Osteoblast (primary cell): ENCODE measurements at places on chromosomes 3 and 15. TPM values are rescaled to one million over a fixed set of nuclear protein-coding genes. Genes with fewer than 3 reads are reported as not detected.

The NLGN1 gene
- total RNA-seq = 7.7 and 9.0 TPM in 2 replicates

The NOX5 gene
- 0.29 and 0.36 TPM in 2 replicates for total RNA-seq

The ARNT2 gene
- 26.2 and 30.0 TPM in 2 replicates for total RNA-seq

The MAP1A gene
- 117 and 121 TPM in 2 replicates for total RNA-seq

The FOXB1 gene
- total RNA-seq = not detected in 2 replicates

The PRKAR2A gene
- 43.6 and 47.4 TPM in 2 replicates for total RNA-seq

DNA sequence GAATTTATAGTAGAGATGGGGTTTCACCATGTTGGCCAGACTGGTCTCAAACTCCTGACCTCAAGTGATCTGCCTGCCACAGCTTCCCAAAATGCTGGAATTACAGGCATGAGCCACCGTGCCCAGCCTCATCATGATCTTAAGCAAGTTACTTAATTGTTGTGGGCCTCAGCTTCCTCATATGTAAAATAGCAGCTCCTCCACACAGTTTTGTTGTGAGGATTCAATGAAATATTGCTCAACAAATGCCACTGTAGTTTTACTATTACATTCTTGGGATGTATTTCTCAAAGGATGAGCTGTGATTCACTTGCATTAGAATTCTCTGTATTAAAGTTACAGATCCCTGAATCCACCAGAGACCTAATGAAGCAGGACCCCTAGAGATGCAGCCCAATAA, 168.8 kb downstream of the ADAMTS9 start:
- DNase-seq = no peak

DNA sequence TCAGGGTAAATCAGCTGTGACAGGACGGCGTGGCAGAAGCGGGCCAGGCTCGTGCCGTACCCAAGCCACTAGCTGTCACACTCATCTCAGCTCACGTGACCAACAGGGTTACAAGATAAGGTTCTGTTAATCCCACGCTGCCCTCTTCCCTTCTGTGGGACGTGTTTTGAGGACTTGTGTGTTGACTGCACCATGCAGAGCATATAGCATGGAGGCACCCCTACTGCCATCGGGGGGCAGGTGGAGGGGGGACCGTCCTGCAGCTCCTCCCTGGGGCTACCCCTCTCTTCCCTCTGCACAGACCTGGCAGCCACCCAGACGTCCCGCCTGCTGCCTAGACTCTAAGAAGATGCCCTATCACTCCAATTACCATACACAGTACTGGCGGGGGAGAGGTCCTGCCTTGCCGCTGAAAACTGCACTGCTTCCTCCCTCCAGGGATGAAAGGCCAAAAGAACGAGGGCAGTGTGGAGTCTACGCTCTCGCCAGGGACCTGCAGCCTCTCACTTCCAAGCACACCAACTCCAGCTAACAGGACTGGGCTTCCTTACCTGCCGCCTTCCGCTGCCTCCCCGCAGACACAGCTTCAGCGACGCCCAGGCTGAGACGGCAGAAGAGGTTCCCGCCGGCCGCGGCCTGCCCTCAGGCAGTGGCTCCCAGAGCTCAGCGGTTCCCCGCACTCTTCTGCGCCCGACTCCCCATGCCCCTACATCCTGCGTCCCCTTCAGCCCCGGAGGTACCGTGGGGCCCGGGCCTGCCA, at the start of gene TNK2:
TSS of gene TNK2 (minus strand) at position 618 of the 760 bp plus-strand sequence. CDS start 19,963 bp downstream, outside the sequence.
- peak; percentile 94 for DNase-seq

DNA sequence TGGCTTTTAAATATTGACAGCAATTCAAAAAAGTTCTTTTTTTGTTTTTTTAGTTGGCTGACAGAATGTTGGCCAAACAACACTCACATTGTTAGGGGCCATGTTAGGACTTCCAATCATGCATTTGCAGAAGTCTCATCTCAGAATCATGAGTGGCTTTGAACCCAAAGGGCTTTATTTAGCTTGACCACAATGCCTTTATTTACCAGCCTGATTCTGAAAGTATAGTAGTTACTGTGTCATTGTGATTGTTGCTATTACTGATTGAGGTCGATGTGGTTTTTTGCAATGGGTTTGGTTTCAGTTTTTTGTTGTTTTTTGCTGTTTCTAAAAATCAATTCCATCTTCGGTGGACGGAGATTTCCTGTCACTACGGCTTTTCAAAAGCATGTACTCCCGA, 7.2 kb downstream of the GLDN start:
- DNase-seq = no peak

DNA sequence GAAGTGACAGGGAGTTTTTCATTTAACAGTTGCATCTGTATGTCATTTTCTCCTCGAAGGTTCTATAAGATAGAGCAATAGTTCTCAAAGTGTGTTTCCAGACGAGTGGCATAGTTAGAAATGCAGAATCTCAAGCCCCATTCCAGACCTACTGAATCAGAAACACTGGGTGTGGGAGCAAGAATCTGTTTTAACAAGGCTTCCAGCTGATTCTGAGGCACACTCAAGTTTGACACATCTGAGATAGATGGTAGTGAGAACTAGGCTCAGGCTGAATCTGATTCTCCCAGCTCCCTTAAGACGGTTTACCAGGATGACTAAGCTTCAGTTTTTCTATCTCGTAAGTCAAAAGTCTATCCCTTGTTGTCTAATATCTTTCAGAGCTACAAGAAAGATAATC, 159.8 kb upstream of the NUDT16 start:
- no peak for DNase-seq

DNA sequence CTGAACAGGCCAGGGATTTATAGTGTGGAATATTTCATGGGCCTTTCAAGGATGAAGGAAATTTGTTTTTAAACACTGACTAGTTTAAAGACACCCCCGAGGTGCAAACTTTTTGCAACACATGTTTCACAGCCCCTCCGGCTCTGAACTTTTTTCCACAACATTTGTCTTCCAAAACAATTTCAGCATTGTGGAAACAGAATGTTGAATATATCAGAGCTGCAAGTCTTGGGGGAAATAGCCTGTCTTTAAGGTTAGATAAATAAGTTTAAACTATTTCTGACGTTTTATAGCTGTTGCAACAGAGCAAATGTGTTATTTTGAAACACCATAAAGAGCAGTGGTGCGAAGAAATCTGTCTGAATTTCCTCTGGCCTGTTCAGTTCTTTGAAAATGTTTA, 229.2 kb upstream of the GOLGA6L4 start:
- no peak for DNase-seq

DNA sequence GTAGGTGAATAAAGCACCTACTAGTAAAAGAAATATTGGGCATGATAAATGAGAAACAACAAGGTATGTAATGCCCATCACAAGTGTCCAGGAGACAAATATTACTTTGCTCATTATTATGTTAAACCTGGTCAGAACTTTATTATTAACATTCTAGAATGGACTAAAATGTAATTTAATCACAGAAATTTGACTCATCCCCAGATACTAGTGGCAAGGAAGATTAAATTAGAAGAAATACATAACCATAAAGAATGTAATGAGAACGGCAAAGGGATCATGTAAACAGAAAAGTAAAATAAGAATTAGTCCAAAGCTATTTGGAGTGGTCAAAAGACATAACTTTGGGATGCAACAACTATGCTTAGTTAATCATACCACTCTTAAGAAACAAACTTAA, 71.2 kb upstream of the STAC start:
- no peak for DNase-seq

DNA sequence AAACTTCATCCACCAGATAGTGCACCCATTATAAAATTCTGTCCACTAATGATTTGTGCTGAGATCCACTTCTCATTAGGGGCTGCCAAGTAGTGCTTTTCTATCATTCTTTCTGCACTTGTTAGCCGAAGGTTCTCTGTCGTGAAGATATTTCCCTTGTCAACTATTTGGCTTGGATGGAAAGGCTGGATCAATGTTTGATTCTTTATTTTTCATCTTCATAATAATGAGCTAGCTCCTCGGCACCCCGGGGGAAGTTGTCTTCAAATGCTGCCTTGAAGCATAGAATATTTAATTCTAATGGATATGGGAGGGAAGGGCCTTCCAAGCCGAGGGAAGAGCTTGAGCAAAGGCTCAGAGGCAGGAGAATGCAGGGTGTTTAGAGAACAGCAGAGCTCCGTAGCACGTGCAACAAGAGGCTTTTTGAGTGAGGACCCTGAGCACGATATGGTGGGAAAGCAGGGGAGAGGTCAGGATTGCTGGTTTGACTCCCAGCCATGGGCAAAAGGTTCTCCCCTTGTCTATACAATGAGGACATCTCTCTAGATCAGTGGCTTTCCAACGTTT, 16.3 kb upstream of the MUC20 start:
- no peak for DNase-seq

DNA sequence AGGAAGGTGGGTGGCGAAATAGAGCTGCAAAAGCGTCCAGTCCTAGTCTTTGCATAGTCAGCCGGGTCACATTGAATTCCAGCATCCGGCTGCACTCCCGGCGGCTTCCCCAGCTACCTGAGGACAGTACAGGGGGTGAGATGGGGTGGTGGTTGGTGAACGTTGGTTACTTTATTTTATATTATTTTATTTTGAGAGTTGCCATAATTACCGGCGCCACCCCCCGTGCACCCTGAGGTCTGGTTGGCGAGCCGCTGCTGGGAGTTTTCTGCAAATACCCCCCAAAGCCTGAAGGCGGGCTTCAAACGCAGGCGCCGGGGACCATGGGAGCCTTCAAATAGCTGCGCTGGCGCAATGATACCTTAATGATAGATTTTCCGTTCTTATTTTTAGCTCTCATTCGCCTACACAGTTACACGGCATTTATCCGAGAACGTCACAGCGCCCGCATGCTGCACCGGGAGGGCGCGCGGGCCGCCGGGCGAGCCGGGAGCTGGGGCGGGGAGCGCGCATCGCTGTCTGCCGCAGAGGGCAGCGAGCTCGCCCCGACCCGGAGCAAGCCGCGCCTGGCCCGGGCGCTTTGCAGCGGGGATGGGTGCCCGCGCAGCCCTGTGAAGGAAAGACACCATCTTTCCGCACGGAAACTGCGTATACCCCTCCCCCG, 756 bp upstream of the RASGRF1 start:
- DNase-seq = peak; percentile 62

GRCh38 chr15:100167884-100168375, 173.8 kb downstream of the ADAMTS17 start:
- no peak for DNase-seq

- no peak for DNase-seq
Measured at GRCh38 chr3:177563792-177564191, 366.5 kb upstream of the TBL1XR1 start.

DNA sequence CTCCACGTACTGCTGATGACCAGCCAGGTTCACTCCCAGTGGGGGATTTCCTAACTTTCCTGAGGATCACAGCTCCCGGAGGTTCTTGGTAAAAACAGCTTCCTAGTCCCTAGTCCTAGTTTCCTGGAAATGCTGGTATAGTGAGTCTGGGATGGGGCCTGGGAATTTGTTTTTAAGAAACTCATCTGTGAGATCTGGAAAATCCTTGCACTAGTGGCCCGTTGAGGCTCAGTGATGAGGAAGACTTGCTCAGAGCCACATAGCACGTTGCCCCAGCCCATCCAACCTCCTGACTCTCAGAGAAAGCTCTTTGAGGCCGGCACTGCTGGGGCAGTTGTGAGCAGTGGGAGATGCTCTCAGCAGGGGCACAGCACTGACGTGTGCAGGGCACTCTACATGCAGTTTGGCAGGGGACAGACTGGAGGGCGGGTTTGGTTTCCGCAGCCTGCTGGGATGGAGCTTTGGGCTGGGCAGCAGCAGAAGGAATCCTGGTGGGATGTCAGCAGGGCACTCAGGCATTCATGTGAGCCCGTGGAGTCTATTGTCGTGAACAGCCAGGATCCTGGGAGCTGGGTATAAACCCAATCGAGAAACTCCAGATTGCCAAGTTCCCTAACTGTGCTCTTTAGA, 31.6 kb downstream of the SAXO2 start:
- no peak for DNase-seq

DNA sequence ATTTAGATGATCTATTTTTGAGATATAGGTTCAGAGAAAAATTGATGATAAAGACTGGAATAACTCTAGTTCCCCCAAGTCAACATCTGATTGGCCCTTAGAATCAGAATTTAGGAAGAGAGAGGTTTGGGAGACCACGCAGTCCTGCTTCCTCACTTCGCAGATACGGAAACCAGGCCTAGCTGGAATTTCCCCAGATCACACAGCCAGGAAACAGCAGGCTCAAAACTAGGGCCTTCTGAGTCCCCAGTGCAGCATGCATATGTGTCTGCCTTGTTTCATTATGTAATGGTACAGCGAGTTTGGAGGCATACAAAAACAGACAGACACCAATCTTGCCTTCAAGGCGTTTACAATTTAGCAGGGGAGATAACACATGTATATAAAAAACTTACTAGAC, 177.1 kb upstream of the ICE2 start:
- DNase-seq = no peak

GRCh38 chr3:124620600-124621063, 109.6 kb upstream of the UMPS start:
- no peak for DNase-seq

GRCh38 chr15:61946778-61947177, 113.5 kb downstream of the VPS13C start:
- DNase-seq = no peak

DNA sequence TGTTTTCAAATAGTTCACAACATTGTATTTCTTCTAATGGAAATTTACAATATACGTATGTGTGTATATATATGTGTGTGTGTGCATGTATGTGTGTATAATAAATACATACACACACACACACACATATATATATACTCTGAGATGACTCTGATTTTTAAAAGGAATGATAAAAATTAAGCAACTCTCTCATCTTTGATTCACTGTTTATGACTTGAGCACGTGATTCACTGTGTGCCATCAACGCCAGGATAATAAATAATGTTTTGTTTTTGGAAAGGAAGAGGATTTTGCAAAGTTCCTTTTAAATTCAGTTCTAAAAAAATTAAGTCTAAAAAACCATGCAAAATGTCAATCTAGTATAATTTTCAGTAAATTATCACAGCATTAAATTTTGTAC, 132.4 kb downstream of the P3H2 start:
- no peak for DNase-seq

DNA sequence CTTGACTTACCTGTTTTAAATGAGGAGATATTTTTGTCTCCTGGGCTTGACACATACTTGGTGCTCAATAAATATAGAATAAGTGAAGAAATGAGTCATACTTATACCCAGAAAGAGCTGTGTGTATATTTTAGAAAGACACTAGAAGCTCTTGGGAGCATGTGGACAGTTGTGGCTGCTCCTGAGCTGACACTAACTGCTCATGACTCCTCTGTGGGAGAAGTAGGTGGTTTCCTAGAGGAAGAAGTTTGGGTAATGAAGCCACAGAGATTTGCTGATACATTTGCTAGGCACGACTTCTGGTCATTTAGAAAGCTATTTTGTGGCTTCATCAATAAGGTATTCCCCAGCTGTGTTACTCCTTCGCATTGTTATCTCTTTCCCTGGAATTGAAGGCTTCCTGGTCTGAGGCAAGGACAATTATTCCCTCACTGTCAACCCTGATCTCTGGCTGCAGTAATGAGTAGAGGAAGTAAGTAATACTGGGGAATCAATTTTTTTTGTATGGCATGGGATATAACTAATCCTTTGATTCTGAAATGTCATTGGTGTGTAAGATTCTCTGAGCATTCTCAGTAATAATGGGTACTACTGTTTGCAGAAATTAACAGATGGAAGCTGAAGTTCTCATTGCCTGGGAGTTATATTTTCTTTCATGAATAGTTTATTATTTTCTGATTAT, 79.6 kb upstream of the DCBLD2 start:
- peak; percentile 83 for DNase-seq
